ENCODE measurements at places on chromosomes 7 and 10.

- DNase-seq, result no peak
These were observed 202.8 kb downstream of the CREB5 start for GRCh38 chr7:28615091-28615490.

GRCh38 chr7:158617737-158618128 lies 30.1 kb upstream of the PTPRN2 start:
- DNase-seq, result no peak

DNA sequence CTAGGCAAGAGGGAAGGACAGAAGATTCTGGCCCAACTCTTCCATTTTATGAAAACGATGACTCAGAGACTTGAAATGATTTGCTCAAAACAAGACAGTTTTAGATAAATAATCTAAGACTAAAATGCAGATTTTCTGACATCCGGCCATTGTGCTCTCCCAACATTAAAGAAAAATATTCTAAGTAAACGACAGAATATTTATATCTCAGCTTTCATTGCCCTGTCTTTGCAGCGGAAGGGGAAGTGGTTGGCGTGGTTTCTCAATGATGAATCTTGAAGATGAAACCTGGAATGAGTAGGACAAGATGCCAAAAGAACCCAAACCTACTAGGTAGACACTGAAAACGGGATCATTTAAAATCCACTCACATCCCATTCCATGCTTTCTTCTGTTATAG lies 28.9 kb upstream of the NPY start:
- DNase-seq, result no peak

- DNase-seq, result no peak
These were observed at the start of gene CPVL for GRCh38 chr7:29146057-29146706. Gene CPVL, minus strand, starts transcription at chr7:29146537. Its CDS starts 25,476 bp downstream, at chr7:29121061.

DNA sequence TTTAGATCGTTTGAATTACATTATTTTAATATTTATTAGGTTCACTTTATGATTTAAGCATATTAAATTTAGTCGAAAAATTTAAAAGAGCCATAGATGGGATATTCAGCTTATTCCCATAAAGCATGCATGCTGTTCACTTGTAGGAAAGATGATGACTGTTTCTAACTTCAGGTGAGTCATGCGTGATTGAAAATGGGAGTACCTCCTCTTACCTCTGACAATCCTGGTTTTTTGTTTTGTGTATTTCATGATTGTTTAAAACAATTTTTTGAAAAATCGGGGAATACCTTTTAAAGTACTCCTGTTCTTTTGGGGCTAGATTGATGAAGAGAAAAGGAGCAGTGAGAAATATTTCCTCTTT lies 1.4 kb downstream of the TNKS2 start:
- DNase-seq, result no peak

- no peak for DNase-seq
These were observed 20.6 kb downstream of the EDRF1 start for GRCh38 chr10:125739994-125740679.

DNA sequence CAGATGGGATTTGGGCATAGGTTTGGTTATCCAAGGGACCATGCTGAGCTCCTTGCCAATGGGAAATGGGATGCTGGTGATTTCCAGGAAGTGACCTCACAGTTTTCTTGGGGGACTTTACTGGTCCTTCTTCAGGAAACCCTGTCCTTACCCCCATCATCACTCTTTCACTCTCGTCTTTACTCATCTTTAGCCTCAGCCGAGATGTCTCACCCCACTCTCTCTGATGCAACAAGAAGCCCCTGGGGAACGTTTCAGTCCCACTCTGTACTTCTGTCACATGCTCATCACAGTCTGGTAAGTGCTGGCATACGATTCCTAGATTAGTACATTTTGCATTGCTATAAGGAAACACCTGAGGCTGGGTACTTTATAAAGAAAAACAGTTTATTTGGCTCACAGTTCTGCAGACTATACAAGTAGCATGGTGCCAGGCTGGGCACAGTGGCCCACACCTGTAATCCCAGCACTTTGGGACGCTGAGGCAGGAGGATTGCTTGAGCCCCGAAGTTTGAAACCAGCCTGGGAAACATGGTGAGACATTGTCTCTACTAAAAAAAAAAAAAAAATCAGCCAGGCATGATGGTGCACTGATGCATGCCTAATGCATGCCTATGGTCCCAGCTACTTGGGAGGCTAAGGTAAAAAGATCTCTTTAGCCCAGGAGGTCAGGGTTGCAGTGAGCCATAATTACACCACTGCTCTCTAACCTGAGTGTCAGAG lies 63.5 kb upstream of the VKORC1L1 start:
- DNase-seq, result no peak

DNA sequence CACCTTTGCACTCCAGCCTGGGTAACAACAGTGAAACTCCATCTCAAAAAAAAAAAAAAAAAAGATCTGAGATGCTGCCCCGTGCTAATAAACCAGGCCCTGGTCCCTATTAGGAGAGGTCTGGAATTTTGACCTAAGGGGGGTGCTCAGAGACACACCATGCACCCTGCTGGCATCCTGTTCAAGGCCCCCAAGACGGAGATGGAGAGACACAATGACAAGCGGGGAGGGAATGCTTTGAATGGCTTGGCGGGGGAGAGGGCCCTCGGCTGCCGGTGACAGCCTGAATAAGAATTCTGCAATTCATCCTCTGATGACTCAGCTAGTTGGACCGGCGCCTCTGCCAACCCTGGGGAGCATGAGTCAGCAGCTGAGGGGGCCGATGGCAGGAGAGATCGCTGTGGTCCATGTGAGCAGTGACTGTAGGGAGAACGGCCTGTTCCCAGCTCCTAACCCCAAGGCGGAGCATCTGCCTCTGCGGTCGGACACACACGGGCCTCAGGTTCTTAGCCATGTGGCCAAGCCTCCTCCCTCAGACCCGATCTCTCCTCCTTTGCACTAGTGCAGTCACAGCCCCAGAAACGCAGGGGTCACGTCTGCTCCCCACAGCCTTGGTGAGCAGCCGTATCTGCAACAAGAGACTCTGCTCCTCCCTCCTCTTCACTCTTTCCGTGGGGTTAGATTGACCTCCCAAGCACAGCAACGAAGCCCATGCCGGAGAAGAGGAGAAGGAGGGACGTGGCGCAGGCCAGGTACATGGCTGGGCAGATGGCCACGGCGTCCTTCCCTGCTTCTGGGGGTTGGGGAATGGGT lies 14.9 kb downstream of the TRIM56 start:
- no peak for DNase-seq

- no peak for DNase-seq
These were observed 100.6 kb downstream of the MICU1 start for GRCh38 chr10:72525277-72525676.

GRCh38 chr10:110681023-110681681 lies 37.0 kb downstream of the RBM20 start:
- DNase-seq, result no peak

DNA sequence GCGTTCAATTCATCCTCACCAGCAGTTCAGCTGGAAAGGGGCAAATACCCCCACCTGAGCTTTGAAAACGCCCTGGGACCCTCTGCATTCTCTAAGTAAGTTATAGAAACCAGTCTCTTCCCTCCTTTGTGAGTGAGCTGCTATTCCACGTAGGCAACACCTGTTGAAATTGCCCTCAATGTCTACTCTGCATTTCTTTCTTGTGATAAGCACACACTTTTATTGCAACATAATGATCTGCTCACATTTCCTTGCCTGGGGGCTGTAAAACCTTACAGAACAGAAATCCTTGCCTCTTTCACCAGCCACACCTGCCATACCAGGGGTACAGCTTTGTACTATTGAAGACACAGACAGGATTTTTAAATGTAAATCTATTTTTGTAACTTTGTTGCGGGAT lies 155.8 kb upstream of the LANCL2 start:
- no peak for DNase-seq

DNA sequence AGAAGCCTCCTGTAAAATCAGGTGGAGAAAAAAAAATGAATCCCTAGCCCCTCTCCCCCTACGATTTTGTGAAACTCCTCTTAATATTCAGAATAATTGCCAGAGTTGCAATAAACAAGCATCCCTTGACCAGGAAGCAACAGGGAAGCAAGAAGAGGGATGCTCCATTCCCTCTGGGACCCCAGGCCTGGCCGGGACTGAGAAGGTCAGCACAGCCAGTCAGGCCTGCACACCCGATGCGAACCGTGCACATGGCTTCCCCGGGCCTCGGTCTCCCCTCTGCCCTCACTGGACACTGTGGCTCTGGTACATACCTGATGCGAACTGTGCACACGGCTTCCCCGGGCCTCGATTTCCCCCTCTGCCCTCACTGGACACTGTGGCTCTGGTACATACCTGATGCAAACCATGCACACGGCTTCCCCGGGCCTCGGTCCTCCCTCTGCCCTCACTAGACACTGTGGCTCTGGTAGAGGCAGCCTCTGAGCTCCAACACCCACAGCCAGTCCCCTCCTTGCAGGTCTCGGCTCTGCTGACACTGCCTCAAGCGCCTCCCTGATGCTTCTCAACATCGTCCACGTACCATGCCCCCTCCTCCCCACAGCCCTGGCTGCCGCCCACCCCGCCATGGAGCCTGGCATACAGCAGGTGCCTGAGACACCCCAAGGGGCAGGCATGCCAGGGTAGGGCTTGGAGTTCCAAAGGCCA lies 138.6 kb downstream of the DIP2C start:
- no peak for DNase-seq

- no peak for DNase-seq
These were observed 611.8 kb downstream of the SORCS3 start for GRCh38 chr10:105252911-105253310.

DNA sequence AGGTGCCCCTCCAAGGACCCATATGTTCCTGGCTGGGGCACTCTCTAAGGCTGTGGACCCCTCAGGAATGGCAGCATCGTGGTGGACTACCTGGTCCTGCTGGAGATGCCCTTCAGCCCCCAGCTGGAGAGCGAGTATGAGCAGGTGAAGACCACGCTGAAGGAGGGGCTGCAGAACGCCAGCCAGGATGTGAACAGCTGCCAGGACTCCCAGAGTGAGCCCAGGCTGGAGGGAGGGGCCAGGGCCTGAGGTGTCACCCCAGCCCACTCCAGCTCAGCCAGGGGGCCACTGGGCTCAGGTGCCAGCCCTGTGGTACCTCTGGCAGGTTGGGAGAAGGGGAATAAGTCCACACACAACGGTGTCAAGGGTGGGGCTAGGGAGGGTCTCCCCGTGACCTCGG lies 4.7 kb upstream of the MUC12 start:
- DNase-seq, result no peak

DNA sequence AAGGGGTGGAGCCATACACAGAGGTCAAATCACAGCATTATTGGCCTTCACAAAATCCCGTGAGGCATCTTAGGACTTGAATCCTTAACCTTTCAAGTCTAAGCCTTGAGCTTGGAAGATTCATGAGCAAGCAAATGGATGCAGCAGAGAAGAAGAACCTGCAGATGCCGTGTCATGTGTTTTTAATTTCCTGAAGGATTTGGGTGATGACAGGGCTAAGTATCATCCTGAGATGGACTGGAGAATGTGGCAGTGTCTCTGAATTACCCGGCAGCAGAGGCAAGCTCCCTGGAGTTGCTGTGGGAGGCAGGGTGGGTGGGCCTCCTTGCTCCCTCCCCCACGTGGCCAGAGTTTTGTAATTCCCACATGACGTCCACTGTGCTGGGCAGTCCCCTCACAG lies 50.8 kb downstream of the GCC1 start:
- no peak for DNase-seq

DNA sequence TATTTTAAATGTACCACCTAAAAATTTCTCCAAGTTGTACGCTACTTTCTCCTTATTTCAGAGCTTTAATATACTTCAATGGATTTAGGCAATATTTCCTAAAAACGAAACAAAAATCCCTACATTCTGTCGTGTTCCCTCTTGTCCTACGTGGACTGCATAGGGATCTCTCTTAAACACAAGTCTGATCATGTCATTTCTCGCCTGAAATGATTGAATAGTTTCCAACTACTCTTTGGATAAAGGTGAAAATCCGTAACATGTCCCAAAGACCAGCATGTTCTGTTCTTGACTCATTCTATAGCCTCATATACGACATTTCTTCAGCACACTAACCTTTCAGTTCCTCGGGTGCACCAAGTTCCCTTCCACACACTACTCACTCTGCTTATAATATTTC lies 17.7 kb upstream of the TPK1 start:
- DNase-seq, result no peak

DNA sequence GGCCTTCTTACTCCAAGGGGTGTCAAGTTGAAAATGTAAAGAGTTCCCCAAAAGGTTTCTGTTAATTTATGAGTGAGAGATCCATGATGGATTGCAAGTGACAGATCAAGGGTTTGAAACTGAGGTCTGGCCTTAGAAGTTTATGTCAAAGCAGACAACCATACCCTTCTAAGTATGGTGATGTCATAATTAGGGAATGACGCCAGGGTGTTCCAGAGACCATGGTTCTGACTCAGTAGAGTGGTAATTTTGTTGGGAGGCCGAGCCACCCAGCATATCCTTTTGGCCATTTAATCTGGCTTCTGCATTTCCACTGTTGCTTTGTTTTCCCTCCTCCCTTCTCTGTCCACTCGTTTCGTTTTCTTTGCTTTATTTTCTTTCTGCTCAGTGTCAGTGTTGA lies 2.7 kb downstream of the TRUB1 start:
- no peak for DNase-seq

DNA sequence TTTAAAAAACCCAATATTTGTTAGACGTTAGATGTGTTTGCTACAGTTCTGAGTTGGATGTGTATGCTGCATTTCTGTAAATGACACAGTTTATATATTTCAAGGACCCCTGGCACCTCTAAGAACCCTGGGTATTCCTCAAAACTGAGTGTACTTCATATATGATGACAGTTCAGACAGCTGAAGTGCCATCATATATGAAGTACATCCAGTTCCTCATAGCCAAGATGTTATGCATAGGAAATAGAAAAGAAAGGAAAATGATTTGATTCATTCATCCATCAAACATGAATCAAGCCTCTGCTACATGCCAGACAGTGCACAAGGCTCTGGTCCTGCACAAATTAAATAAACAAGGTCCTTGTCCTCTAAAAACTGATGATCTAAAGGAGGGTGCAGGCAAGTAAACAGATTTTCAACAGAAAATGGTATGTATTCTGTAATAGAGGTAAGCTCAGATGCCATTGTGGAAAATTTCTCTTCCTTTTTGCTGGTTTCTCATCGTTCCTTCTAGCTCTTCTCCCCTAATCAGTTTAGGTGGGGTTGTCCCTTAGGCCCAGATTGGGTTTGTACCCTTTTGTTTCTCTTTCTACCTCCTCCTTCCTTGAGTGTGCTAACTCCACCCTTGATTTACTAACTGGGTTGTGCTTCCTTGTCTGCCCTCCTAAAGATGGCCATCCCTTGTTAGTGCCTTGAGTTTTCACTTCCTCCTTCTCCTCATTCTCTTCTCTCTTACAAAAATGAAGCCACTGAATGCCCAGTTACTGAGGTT lies 25.3 kb upstream of the SMIM30 start:
- DNase-seq, result no peak

DNA sequence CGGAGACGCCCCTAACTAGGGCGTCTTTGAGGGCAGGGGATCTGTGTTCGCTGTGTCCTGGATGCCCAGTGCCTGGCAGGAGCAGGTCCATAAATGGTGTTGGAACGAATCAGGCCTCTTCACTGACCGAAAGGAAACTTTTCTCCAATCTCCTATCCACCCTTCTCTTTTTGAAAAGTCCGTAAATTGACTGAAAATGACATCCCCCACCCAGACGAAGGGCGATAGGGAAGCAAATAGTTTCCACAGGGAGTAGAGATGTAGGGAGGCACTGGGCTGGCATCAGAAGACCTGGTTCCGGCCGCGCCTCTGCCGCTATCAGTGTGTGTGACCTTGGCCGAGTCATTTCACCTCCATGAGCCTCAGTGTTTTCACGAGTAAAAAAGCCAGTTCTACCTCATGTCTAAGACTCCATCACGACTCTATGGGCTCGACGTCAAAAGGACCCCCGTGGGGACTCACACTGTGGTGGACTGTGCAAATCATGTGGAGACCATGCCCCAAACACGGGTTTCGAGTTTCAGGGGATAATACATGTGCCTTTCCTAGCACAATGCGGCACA lies 497 bp upstream of the RAB11FIP2 start:
- no peak for DNase-seq

- DNase-seq, result no peak
These were observed 52.2 kb downstream of the PDGFA start for GRCh38 chr7:467393-467828.
